ENCODE measurements at places on chromosomes 11 and 22.

DNA sequence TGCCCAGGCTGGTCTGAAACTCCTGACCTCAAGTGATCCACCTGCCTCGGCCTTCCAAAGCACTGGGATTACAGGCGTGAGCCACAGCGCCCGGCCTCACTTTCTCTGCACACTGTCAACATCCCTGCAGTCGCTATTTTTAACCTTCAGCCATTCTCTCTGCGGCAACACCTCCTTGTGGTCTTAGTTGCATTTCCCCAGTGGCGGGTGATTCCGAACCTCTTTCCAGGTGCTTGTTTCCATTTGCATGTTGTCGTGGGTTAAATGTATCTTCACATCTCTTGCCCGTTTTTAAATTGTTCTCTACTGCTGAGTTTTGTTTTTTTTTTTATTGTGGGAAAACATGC is 2.2 kb upstream of the SCT start:
- no peak for DNase-seq

DNA sequence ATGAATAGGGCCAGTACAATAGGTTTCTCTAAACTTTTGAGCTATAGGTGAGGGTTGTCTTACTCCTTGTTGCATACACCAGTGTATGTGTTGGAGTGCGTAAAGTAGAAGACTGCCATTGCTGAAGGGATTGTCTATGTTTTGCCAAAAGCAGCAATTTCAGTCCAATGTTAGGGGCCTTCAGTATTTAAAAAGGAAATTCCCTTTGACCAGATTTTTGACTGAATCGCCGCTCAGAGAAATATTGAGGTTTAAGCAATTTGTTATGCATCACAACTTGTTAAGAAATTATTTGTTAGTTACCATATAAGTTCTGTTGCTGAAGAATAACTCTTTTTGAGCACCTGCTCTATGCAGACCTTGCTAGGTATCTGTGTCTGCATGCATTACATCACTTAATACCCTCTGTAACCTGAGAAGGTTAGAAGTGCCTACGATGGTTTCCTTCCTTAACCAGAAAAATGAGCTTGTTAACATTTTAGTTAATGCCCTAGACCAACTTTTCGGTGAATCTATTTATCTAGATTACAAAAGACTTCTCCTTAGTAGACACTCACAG is 33.9 kb downstream of the MMP20 start:
- DNase-seq = no peak

- DNase-seq = no peak
Observed at GRCh38 chr11:27089746-27090145, 49.1 kb downstream of the BBOX1 start.

DNA sequence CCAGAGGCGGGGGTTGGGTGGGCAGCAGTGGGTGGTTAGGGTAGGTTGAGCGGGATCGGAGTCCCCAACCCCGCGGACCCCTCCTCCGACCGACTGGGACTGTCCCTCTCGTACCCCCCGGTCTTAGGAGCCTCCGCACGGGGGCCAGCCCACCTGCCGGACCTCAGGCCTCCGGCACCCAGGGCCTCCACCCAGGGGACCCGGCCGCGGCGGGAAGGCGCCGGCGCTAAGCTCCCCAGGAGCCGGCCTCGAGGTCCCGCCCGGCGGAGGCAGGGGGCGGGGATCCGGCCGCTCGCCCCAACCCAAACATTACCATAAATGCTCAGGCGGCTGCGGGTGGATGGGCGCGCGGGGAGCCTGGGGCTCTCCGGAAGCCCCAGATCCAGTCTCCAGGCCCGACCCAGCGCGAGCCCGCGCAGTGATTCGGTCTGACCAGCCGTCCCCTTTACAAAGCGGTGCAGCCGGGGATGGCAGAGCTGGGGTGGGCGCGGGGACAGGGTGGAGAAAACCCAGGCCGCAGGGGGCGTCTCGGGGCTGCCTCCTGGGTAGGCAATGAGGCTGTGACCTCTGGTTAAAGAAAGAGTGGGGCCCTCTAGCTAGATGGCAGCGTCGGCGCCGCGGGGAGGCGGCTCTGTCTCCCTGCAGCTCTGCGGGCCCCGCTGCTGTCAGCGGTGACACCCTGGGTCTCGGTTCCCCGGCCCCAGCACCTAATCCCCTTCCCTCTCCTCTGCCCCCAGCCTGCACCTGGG is 4.0 kb upstream of the MCAM start:
- DNase-seq = no peak

- no peak for DNase-seq
Observed at GRCh38 chr11:116696381-116696941, 76.3 kb downstream of the BUD13 start.
